ENCODE measurements at places on chromosomes 11 and 22. TPM values are rescaled to one million over a fixed set of nuclear protein-coding genes. Genes with fewer than 3 reads are reported as not detected.

The SDHAF2 gene
- total RNA-seq, result 27.9 TPM

The PATE2 gene
- not detected for total RNA-seq

The ZP1 gene
- not detected for total RNA-seq

The SERPIND1 gene
- 0.13 TPM for total RNA-seq

The ZC3H12C gene
- total RNA-seq, result 20.0 TPM

The DGAT2 gene
- 10.3 TPM for total RNA-seq

The SLC17A6 gene
- total RNA-seq, result not detected

The CECR2 gene
- total RNA-seq, result 4.9 TPM

The LRRC74B gene
- total RNA-seq, result not detected

The LSP1 gene
- total RNA-seq, result 35.1 TPM

Measured in cardiac septum (tissue), 1 donor.